ENCODE measurements at places on chromosomes 4 and X. TPM values are rescaled to one million over a fixed set of nuclear protein-coding genes. Genes with fewer than 3 reads are reported as not detected.

NOX1 gene
- not detected for total RNA-seq

RAB41 gene
- not detected for total RNA-seq

MSX1 gene
- 0.74 TPM for total RNA-seq

MMAA gene
- 3.5 TPM for total RNA-seq

USP17L17 gene
- total RNA-seq: not detected

RS1 gene
- total RNA-seq: not detected

TIGD2 gene
- 7.4 TPM for total RNA-seq

HELT gene
- not detected for total RNA-seq

BRS3 gene
- not detected for total RNA-seq

NAP1L2 gene
- total RNA-seq: not detected

NDST3 gene
- total RNA-seq: under 0.01 TPM

ANKRD50 gene
- 6.7 TPM for total RNA-seq

DIPK2B gene
- total RNA-seq: not detected

TLR3 gene
- total RNA-seq: 1.0 TPM

SORCS2 gene
- under 0.01 TPM for total RNA-seq

STATH gene
- not detected for total RNA-seq

ADGRG4 gene
- total RNA-seq: not detected

NSUN7 gene
- 0.67 TPM for total RNA-seq

LAS1L gene
- total RNA-seq: 30.8 TPM

SMIM43 gene
- total RNA-seq: 0.59 TPM

FGFBP1 gene
- total RNA-seq: not detected

NIPAL1 gene
- total RNA-seq: 0.50 TPM

Data from bronchus fibroblast of lung (primary cell).